T-cell (primary cell): ENCODE measurements at places on chromosomes 11 and 22. TPM values are rescaled to one million over a fixed set of nuclear protein-coding genes. Genes with fewer than 3 reads are reported as not detected.

- no peak for DNase-seq
Observed at GRCh38 chr11:27173545-27173944, 132.9 kb downstream of the BBOX1 start.

GRCh38 chr11:127524618-127525017 is 524.0 kb upstream of the KIRREL3 start:
- no peak for DNase-seq

The CDC42EP1 gene
- 0.62 TPM for total RNA-seq

The OOSP2 gene
- total RNA-seq: not detected
